ENCODE measurements at places on chromosomes 11 and 22. TPM values are rescaled to one million over a fixed set of nuclear protein-coding genes. Genes with fewer than 3 reads are reported as not detected.

Gene LINC01488
- 22.9 TPM for total RNA-seq

Gene ZBTB44
- total RNA-seq: 22.4 TPM

Gene MN1
- 0.56 TPM for total RNA-seq

Gene SERHL2
- total RNA-seq: 1.6 TPM

Gene ZNF215
- 1.3 TPM for total RNA-seq

Gene OR5J2
- total RNA-seq: not detected

Gene SPDYC
- not detected for total RNA-seq

Gene OR56A1
- total RNA-seq: not detected

Gene INPP5J
- not detected for total RNA-seq

Gene C11orf52
- total RNA-seq: 6.6 TPM

Gene OR5M11
- total RNA-seq: not detected

Gene CHADL
- 0.98 TPM for total RNA-seq

- H3K4me1 ChIP-seq: no peaks in the 10 kb centered on the region
- DNase-seq: peak; percentile 81
- peak overlapping the region; percentile 53 for H3K27ac ChIP-seq
- H3K36me3 ChIP-seq: peaks cover 6% of the 10 kb centered on the region
- H3K27me3 ChIP-seq: no peaks in the 10 kb centered on the region
- H3K4me3 ChIP-seq: no peak overlapping the region
These were observed 32.9 kb downstream of the ZC3H7B start for GRCh38 chr22:41334215-41334614.

GRCh38 chr11:2365571-2366210, 11.4 kb upstream of the CD81 start:
- no peaks in the 10 kb centered on the region for H3K36me3 ChIP-seq
- H3K4me3 ChIP-seq: no peak overlapping the region
- H3K27ac ChIP-seq: no peak overlapping the region
- no peak for DNase-seq
- H3K27me3 ChIP-seq: no peaks in the 10 kb centered on the region
- H3K4me1 ChIP-seq: peaks cover 30% of the 10 kb centered on the region

DNA sequence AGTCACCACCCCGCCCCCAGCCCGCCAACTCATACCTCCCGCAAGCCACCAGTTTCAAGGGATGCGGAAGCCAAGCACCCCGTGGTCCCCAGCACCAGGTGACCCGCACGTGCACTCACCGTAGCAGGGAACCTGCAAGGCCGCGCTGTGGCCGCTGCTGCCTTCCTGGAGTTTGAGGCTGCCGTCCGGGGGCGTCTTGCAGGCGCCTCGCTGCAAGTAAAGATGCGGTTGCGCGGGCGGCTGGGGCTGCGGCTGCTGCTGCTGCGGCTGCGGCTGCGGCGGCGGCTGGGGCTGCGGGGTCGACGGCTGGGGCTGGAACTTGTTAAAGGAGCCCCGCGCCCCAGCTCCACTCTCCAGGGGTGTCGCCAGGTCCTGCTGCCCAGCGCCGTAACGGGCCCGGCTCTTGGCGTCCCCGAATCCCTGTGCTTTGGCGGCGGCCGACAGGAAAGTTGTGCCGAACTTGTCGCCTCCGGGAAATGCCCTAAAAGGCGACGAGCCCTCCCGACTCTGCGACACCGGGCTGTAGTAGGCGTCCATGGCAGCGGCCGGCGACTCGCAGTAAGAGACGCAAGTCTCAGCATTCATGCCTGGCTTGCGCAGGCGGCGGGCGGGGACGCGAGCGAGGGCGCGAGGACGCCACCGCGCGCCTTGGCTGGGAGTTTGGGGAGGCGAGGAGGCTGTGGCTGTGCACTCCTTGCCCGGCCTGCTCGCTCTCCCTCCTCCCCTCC, at the start of gene ALX4:
ALX4 (minus strand) TSS at position 662 of the 728 bp plus-strand sequence; CDS start at position 585, 77 bp downstream.
- H3K27me3 ChIP-seq: peaks cover 42% of the 10 kb centered on the region
- H3K27ac ChIP-seq: no peak within 1 kb of the TSS
- no peaks in the 10 kb centered on the region for H3K4me1 ChIP-seq
- H3K4me3 ChIP-seq: no peak within 1 kb of the TSS
- no peak for DNase-seq

GRCh38 chr11:122105044-122105758, 10.8 kb downstream of the BLID start:
- H3K4me3 ChIP-seq: no peak overlapping the region
- no peaks in the 10 kb centered on the region for H3K27me3 ChIP-seq
- no peaks in the 10 kb centered on the region for H3K4me1 ChIP-seq
- DNase-seq: no peak

DNA sequence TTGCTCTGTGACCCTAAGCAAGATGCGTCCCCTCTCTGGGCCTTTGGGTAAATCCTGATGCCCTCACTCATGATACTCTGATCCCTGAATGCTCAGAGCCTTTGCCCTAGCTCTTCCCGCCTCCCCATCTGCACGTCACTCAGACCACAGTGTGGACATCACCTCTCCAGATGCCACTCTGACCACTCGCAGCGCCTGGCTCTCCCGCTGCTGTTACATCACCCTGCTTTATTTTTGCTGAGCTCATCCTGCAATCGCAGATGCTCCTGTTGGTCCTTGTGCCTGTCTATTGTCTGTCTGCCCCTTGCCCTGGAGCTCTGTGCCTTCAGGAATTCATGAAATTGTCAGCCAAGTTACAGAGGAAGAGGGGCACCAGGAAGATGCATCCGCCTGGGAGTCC, 5.5 kb downstream of the OSM start:
- no peaks in the 10 kb centered on the region for H3K27me3 ChIP-seq
- DNase-seq: no peak
- no peak overlapping the region for H3K27ac ChIP-seq
- H3K4me1 ChIP-seq: no peaks in the 10 kb centered on the region
- H3K4me3 ChIP-seq: no peak overlapping the region

- peaks cover 11% of the 10 kb centered on the region for H3K36me3 ChIP-seq
- no peak for DNase-seq
- H3K27me3 ChIP-seq: no peaks in the 10 kb centered on the region
- H3K27ac ChIP-seq: no peak overlapping the region
These were observed 65.2 kb downstream of the CABIN1 start for GRCh38 chr22:24076091-24076867.

DNA sequence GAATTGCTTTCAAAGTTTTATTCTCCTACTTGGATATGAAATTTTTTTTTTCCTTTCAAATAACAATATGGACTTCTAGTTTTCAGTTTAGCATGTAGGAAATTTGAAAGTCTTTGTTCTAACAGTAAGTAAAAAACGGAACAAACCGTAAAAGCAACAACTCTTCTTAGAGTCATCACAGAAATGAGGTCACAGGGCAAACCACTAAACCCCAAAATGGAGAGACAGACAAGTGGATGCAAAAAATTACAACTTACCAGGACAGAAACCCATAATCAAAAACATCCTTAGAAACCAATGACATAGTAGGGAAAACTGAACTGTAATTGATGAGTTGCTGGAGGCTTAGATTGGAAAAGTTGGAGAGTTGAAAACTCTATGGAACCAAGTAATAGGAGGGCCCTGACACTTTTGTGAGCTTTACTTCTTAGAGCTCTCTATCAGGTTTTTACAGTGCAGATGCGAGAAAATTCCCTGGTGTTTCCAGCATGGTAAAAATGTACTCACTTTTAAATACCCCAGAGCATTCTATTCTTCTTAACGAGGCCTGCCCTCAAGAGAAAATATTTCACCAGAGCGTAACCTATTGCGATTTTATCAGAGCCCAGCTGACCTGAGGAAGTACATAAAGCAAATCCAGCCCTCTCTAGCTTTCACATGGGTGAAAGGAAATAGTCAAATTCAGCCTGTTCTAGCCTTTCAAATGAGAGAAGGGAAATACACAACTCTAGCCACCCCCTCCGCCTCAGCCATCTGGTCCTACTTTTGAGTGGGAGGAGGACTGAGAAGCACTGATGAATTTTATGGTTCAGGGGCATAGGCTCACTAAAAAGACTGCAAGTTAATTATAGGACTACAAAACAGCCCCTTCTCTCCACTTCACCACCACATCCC, 39.1 kb downstream of the CASP12 start:
- no peak for DNase-seq
- no peaks in the 10 kb centered on the region for H3K27me3 ChIP-seq
- H3K27ac ChIP-seq: no peak overlapping the region
- H3K36me3 ChIP-seq: no peaks in the 10 kb centered on the region
- no peaks in the 10 kb centered on the region for H3K4me1 ChIP-seq
- no peak overlapping the region for H3K4me3 ChIP-seq

- DNase-seq: no peak
- H3K4me1 ChIP-seq: no peaks in the 10 kb centered on the region
- H3K36me3 ChIP-seq: no peaks in the 10 kb centered on the region
- H3K4me3 ChIP-seq: no peak overlapping the region
- H3K27ac ChIP-seq: no peak overlapping the region
- no peaks in the 10 kb centered on the region for H3K27me3 ChIP-seq
These were observed 289.7 kb downstream of the ST3GAL4 start for GRCh38 chr11:126645186-126645585.

DNA sequence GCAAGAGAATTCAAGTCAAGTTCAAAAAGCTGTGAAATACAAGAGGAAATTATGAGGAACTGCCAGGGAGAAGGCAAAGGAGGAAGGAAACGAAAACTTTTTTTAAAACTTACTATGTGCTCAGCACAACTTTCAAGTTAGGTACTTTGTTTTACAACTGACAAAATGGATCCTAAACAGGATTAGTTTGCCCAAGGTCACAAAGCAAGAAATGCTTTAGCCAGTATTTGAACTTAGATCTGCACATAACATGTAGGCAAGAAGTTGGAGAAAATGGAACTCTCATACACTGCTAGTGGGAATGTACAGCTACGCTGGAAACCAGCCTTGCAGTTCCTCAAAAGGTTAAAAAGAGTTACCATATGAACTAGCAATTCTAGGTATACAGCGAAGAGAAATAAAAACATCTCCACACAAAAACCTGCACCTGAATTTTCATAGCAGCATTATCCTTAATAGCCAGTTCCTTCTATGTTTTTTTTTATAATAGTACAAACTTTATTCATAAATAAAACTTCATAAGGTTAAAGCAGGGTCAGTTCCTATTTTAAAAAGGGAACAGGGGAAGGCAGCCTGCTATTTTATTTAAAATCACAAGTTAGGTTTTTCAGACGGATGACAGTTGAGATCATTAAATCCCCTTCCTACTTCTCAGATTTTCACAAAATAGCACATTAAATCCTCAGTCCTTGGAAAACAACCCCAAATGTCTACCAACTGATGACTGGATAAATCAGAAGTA, 19.2 kb downstream of the DDX6 start:
- H3K4me1 ChIP-seq: peaks cover 64% of the 10 kb centered on the region
- H3K36me3 ChIP-seq: peaks cover 9% of the 10 kb centered on the region
- no peak overlapping the region for H3K27ac ChIP-seq
- H3K4me3 ChIP-seq: no peak overlapping the region
- no peak for DNase-seq

GRCh38 chr22:44473580-44473979, 24.5 kb downstream of the RTL6 start:
- H3K4me3 ChIP-seq: no peak overlapping the region
- H3K36me3 ChIP-seq: no peaks in the 10 kb centered on the region
- no peak for DNase-seq
- H3K4me1 ChIP-seq: no peaks in the 10 kb centered on the region
- H3K27me3 ChIP-seq: no peaks in the 10 kb centered on the region
- H3K27ac ChIP-seq: no peak overlapping the region

DNA sequence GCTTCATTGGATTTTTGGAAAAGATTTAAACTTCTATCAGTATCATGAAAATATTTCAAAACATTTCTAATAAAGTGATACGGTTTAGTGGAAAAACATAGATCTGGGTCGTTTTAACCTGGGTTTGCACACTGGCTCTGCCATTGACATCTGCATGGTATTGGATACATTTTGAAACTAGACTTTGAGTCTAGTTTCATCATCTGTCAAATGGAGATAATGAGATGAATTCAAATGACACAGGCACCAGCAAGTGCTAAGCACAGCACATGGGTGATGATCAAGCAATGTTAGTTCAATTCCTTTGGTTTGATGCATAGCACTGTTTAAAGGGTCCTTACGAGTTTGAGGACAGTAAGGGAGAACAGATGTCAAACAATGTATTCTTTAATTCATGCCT, 819.0 kb upstream of the CCDC90B start:
- no peak overlapping the region for H3K4me3 ChIP-seq
- H3K4me1 ChIP-seq: no peaks in the 10 kb centered on the region
- no peak for DNase-seq

- H3K36me3 ChIP-seq: no peaks in the 10 kb centered on the region
- H3K27me3 ChIP-seq: no peaks in the 10 kb centered on the region
- H3K27ac ChIP-seq: no peak overlapping the region
These were observed 39.6 kb downstream of the BUD13 start for GRCh38 chr11:116733043-116733755.

GRCh38 chr11:108351468-108351867, 115.9 kb downstream of the C11orf65 start:
- no peak overlapping the region for H3K4me3 ChIP-seq
- no peaks in the 10 kb centered on the region for H3K4me1 ChIP-seq
- peaks cover 8% of the 10 kb centered on the region for H3K36me3 ChIP-seq
- H3K27ac ChIP-seq: no peak overlapping the region
- DNase-seq: no peak

- H3K27me3 ChIP-seq: no peaks in the 10 kb centered on the region
- peaks cover 3% of the 10 kb centered on the region for H3K4me1 ChIP-seq
- no peak for DNase-seq
- H3K36me3 ChIP-seq: no peaks in the 10 kb centered on the region
- no peak overlapping the region for H3K4me3 ChIP-seq
- H3K27ac ChIP-seq: peak overlapping the region; percentile 26
These were observed 121.7 kb downstream of the SGSM3 start for GRCh38 chr22:40491990-40492631.

GRCh38 chr11:70404244-70404643, 5.9 kb downstream of the CTTN start:
- peaks cover 28% of the 10 kb centered on the region for H3K36me3 ChIP-seq
- no peaks in the 10 kb centered on the region for H3K27me3 ChIP-seq
- H3K4me1 ChIP-seq: no peaks in the 10 kb centered on the region
- no peak for DNase-seq
- H3K4me3 ChIP-seq: no peak overlapping the region

DNA sequence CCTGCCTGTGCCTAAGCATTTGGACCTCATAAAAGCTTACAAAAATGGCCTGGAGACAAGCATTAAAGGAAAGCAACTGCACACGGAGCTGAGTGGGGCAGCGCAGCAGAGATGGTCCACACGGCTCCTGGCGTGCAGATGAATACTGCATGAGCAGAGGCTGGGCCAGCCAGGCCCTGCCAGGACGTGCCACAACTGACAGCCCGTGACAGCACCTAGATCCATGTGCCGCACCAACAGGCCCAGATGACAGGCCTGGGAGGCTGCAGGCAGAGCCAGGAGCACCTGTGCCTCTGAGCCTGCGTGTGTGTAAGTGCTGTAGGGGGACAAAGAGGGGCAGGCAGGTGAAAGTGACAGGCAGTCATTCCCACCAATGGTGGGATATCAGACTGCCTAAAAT, 33.4 kb downstream of the MICAL3 start:
- H3K27ac ChIP-seq: no peak overlapping the region
- DNase-seq: no peak
- no peaks in the 10 kb centered on the region for H3K36me3 ChIP-seq
